ENCODE measurements at places on chromosomes 13 and 19. TPM values are rescaled to one million over a fixed set of nuclear protein-coding genes. Genes with fewer than 3 reads are reported as not detected.

KLK7 gene
- polyA plus RNA-seq = not detected

DACH1 gene
- polyA plus RNA-seq = not detected

LRRC8E gene
- not detected for polyA plus RNA-seq

SERTM1 gene
- polyA plus RNA-seq = not detected

FBN3 gene
- polyA plus RNA-seq = not detected

C1QTNF9B gene
- not detected for polyA plus RNA-seq

HIPK4 gene
- polyA plus RNA-seq = not detected

ZNF99 gene
- polyA plus RNA-seq = not detected

SYT5 gene
- polyA plus RNA-seq = 0.37 TPM

FCER2 gene
- not detected for polyA plus RNA-seq

KLK10 gene
- not detected for polyA plus RNA-seq

ADGRE1 gene
- polyA plus RNA-seq = 0.36 TPM

LHB gene
- polyA plus RNA-seq = not detected

IL4I1 gene
- 13.1 TPM for polyA plus RNA-seq

ZNF649 gene
- 7.2 TPM for polyA plus RNA-seq

CFAP97D2 gene
- polyA plus RNA-seq = 0.31 TPM

ZNF729 gene
- not detected for polyA plus RNA-seq

CBLC gene
- not detected for polyA plus RNA-seq

MED4 gene
- polyA plus RNA-seq = 105 TPM

PPM1N gene
- 4.6 TPM for polyA plus RNA-seq

ZNF626 gene
- 17.4 TPM for polyA plus RNA-seq

MAMSTR gene
- polyA plus RNA-seq = 0.40 TPM

CPB2 gene
- not detected for polyA plus RNA-seq

KANK3 gene
- polyA plus RNA-seq = 3.6 TPM
